Glomerular endothelial cell (primary cell): ENCODE measurements at places on chromosomes 2 and 18.

GRCh38 chr2:73487112-73487657, 101.5 kb downstream of the ALMS1 start:
- no peak for DNase-seq

DNA sequence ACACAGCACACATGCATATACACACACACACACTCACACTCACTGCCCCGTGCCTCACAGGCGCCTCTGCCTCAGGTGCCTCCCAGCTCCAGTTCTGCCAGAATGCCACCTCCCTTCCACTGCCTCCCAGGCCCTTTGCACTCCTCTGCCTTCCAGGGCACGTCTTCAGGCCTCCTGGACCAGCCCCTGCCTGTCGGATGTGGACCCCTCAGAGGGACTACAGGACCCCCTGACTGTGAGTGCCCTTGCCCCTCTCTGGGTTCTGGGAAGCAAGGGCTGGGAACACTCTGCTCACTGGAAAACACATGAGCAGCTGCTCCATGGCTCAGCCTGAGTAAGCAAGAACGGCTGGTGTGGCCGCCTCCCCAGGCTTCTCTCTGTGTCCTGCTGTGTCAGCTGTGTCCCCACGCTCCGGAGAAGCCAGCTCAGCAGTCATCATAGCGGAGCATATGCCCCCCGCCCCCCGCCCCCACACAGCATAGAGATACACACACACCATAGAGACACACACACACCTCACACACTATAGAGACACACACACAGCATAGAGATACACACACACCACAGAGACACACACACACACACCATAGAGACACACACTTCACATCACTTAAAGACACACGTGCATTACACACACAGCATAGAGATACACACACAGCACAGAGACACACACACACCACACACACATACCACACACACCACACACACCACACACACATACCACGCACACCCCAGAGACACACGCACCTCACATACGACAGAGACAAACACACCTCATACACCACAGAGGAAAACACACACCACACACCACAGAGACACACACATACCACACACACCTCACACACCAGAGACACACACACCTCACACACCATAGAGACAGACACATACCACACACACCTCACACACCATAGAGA, 271.3 kb downstream of the CYRIA start:
- DNase-seq: no peak

GRCh38 chr2:24174851-24175277, at the start of gene FAM228A:
Gene FAM228A (plus strand): TSS chr2:24175053. CDS start chr2:24175481, 428 bp downstream.
- no peak for DNase-seq

- DNase-seq: no peak
Observed at GRCh38 chr2:221571551-221572218, 419 bp downstream of the EPHA4 start.

DNA sequence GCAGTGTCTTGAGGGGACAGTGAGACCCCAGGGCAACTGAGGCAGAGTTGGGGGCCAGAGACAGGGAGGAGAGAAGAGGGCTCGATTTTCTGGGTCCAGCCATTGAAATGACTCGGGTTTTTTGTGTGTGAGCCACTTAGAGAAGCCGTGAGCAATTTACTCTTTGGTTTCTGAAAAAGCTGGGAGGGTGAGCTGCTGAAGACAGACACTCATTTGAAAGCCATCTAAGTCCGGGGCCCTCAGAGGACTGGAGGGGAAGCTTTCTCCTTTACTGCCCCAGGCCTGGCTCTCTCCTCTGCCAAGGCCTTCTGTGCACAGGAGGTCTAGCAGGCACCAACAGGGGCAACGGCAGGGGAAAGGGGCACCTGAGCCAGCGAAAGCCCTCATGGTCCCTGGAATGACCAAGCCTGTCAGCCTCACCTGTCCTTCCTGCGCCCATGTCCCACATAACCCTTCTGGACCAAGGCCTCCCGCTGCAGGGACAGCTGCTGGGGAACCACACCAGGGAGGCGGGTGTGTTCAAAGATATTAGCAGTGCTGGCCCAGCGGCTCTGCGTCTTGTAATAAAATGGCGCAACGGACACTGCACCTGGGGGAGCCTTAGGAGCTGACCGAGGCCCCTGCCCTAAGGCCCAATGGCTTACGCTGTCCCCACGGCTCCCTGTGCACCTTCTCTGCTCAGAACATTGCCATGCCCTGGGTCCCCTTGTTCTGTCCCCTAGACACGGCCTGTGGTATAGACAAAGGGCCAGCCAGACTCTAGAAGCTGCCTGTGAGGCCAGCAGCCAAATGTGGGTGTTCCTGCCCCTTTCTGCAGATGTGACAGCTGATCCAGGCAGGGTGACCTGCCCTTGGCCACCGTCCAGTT, 45.8 kb downstream of the HS6ST1 start:
- no peak for DNase-seq

- peak; percentile 42 for DNase-seq
Observed at GRCh38 chr2:166419616-166419934, 43.8 kb upstream of the SCN9A start.

GRCh38 chr2:197672371-197672893, 3.0 kb downstream of the RFTN2 start:
- no peak for DNase-seq

GRCh38 chr2:15701341-15701907, 109.8 kb downstream of the DDX1 start:
- DNase-seq: no peak

GRCh38 chr18:22031611-22032010, 137.8 kb upstream of the GATA6 start:
- DNase-seq: no peak
